ENCODE measurements at places on chromosomes 7 and 10.

DNA sequence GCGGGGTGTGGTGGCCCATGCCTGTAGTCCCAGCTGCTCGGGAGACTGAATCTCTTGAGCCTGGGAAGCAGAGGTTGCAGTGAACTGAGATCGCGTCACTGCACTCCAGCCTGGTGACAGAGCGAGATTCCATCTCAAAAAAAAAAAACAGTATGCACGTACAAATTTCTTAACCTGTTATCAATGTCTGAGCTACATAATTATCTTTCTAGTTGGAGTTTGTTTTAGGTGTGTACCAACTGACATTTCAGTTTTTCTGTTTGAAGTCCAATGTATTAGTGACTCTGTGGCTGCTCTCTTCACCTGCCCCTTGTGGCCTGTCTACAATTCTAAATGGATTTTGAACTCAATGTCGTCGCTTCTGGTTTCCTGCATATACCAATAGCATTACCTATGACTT is 40.3 kb downstream of the CD36 start:
- DNase-seq = no peak

DNA sequence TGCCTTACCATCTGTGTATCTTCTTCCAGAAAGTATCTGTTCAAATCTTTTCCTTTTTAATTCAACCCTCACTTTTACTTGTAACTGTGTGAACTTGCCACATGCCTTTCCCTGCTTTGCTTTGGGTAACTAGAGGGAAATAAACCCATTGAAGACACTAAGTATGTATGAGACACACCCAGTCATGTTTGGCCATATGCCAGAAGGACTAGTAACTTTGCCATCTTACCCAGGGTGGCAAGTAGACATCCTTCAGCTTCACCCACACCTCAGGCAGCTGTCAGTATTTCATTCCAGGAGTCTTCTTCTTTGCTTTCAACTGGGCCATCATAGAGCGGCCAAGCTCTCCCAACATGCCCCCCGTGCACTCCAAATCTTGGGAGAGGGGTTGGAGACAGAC is 323.1 kb downstream of the TNS3 start:
- no peak for DNase-seq

- DNase-seq = no peak
These were observed 2.4 kb upstream of the ARID5B start for GRCh38 chr10:61899069-61899531.

- no peak for DNase-seq
These were observed 94.8 kb downstream of the CHN2 start for GRCh38 chr7:29289156-29290021.

DNA sequence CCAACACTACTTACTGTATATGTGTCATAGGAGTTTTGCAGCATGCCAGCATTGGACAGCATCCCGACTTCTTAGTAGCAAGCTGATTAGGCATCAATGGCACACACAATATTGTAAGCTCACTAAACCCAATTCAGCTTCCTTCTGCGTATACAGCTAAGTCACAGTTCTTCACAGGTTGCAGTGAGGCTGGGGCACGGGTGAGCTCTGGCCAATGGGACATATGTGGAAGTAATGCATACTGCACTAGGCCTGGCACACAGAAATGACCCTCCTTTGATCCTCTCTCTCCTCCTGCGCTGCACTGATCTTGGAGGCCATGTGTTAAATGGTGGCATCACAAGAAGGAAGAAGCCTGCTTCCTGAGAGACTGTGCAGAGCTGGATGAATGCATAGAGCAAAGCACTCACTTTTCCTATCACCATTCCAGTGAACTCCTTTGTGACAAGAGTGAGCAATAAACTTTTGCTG is 11.9 kb downstream of the RAB11FIP2 start:
- DNase-seq = no peak

DNA sequence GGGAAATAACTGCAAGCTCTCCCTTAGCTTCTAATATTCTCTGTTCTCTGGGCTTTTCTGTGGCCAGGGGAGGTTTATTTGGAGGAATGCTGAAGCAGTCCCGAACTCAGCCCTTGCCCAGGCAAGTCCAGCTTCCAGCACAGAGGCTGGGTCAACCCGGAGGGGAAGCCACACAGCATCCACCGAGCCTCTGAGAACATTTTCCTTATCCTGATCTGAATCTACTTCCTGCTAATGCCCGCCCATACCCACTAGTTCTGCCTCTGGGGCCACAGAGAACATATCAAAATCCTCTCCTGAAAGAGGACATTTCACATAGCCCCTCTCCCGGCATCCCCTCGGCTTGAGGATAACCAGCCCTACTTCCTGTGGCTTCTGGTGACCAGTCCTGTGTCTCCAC is 31.1 kb downstream of the SH3PXD2A start:
- no peak for DNase-seq

GRCh38 chr7:12898004-12898403 is 210.6 kb downstream of the ARL4A start:
- DNase-seq = no peak

DNA sequence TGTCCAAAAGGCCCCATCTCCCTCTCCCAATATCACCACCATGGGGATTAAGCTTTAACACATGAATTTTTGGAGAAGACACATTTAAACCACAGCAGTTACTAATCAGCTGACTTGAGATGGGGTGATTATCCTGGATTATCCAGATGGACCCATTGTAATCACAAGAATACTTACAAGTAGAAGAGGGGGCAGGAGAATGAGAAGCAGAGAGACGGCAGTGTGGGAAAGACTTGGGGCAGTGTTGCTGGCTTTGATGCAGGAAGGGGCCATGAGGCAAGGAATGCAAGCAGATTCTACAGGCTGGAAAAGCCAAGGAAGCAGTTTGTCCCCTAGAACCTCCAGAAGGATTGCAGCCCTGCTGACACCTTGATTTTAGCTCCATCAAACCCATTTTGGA is 30.7 kb upstream of the INMT start:
- no peak for DNase-seq

Measured in skin of body (tissue), 3 donors.